ENCODE measurements at places on chromosomes 11 and 22.

GRCh38 chr11:73313652-73314051, 5.6 kb downstream of the ARHGEF17 start:
- no peak for DNase-seq

DNA sequence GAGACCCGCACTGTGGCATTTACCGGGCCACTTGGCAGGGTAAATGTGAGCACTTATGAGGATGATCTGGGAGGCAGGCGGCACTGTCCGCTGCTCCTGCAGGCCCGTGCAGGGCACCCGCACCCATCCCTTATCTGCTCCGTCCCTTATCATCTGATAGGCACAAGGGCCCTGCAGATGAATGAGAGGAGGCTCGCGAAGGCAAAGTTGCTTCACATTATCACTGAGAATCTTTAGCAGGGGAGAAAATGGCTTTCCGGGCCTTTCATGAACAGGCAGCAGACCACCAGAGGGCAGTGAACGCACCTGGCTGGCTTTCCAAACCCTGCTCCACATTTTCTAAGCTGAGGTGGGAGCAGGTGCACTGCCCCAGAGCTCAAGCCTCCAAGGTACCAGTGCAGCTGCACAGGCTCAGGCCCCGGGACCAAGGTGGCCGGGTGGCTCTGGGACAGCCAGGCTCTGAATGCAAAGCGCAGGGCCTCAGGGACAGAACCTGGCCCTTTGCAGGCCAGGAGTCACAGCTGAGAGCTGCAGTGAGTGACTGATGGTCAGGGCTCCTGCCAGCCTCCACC, 165.6 kb downstream of the SHANK2 start:
- DNase-seq: peak; percentile 77

- DNase-seq: no peak
Measured at GRCh38 chr11:32752001-32752400, 42.5 kb downstream of the CCDC73 start.

GRCh38 chr11:109221190-109221589, 200.8 kb upstream of the C11orf87 start:
- no peak for DNase-seq

GRCh38 chr22:38952281-38952993, 5.0 kb upstream of the APOBEC3A start:
- DNase-seq: no peak

GRCh38 chr22:26547426-26547825, 35.2 kb upstream of the TFIP11 start:
- no peak for DNase-seq

- no peak for DNase-seq
Measured at GRCh38 chr11:87299041-87299481, 261.3 kb downstream of the TMEM135 start.

DNA sequence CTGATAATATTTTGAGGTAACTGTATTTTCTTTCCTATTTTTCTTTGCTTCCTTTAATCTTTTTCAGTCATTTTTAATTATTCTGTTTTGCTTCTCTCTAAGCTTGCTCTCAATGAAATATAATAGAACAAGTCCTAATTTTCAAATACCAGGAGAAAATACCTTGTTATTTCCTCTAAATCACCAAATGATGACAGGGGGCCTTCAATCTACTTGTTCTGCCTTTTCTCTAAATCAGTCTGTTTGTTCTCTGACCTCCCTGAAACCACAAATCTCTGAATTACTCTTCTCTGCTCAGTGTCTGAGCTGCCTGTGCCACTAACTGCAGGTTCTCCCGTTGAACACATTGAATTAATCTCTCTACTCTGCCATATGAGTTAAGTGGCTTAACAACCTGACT, 286.2 kb downstream of the C11orf87 start:
- no peak for DNase-seq

- no peak for DNase-seq
Measured at GRCh38 chr11:37124384-37124783, 526.3 kb upstream of the RAG2 start.

GRCh38 chr11:69818231-69818602, 999 bp downstream of the FGF3 start:
- DNase-seq: no peak

- DNase-seq: no peak
Measured at GRCh38 chr11:8533332-8533731, 60.7 kb downstream of the STK33 start.

GRCh38 chr11:88341522-88342251, 4.2 kb upstream of the CTSC start:
- DNase-seq: no peak

DNA sequence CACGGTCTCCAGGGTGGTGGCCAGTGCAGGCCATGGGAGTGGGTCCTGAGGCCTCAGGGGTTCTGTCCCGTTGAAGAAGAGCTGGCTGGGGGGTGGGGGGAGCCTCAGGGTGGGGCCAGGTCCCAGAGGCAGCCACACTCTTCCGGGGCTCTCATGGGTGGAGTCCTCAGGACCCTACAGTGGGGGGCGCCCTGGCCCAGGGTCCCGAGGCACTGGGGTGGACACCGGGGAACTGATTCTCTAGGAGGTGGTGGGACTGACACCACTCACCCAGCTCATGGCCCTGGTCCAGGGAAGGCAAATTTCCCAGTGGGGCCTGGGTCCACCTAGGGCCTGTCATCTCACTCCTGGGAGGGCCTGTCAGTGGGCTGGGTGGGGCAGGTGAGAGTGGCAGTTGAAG, 12.8 kb downstream of the GGT5 start:
- DNase-seq: no peak

DNA sequence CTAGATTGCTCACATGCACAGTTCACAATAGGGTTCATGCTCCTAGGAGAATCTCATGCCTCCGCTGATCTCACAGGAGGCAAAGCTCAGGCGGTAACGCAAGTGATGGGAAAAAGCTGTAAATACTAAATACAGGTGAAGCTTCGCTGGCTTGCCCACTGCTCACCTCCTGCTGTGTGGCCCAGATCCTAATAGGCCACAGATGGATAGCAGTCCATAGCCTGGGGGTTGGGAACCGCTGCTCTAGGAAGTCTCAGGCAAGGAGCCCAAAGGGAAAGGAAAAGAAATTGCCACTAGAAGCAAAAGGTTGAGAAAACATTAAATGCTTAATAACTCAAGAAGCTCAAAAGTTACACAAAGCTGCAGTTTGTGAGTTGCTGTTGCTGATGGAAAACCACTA, 3.2 kb upstream of the TRPC6 start:
- peak; percentile 7 for DNase-seq

DNA sequence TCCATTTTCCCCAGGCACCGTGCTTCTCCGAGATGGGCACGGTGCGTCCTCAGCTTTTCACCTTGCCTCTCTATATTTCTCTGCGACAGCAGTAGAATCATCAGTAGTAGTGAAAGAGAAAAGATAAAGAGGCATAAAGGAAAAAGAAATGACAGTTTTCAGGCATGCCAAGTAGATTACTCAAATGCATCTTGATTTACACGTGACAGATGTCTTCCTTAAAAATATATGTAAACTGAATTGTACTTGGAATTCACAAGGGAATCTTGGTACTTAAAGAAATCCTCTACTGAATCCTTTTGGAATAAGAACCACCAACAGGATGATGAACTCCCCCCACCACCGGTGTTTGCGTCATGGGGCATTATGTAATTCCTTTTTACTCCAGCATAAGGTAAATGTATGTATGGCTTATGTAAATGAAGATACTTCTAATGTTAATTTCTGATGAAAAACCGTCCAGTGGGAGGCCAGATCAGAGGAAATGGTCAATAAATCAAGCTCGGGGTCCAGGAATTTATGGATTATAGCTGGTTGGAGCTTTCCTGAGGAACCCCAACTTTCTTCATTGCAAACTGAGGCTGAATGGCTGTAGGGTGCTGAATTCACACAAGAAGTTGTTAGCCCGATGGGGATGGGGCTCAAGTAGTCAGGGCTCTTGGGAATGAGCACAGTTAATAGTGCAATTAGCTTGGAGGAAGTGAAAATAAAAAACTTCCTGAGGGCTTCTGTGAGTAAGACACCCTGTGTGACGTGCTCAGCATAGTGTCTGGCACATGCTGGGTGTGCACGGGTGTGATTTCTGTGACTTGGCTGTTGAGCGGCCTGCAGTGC, 630.4 kb downstream of the OPCML start:
- no peak for DNase-seq

GRCh38 chr22:23520863-23521440, 59.1 kb downstream of the IGLL1 start:
- DNase-seq: peak; percentile 73

DNA sequence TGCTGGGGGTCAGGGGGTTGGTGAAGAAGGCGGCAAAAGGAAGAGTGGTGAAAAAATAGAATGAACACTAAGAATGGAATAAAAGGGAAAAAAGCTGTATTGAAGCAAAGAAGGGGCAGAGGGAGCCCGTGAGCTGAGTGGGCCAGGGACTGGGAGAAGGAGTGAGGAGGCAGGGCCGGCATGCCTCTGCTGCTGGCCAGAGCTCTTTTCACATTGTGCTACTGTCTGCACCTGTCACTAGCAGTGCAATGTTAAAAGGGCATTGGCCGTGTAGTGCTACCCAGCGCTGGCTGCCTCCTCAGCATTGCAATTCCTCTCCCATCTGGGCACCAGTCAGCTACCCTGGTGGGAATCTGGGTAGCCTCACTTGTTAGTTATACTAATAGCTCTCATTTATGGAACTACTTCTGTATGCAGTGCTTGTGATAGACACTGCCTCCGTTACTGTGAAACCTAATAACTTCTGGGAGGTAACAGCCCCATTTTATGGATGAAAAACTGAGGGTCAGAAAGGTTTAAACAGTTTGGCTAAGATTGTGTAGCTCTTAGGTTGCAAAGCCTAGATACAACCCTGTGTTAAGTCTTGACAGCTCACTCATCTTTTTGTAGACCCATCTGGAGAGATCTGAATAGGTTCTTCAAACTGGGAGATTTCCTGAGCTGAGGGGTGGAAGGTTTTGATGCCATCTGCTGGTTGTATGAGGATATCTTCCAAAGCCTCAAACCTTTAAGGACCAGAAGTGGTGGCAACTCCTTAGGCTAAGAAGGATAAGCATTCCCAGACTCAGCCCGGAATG, 8.5 kb downstream of the YPEL4 start:
- DNase-seq: no peak

DNA sequence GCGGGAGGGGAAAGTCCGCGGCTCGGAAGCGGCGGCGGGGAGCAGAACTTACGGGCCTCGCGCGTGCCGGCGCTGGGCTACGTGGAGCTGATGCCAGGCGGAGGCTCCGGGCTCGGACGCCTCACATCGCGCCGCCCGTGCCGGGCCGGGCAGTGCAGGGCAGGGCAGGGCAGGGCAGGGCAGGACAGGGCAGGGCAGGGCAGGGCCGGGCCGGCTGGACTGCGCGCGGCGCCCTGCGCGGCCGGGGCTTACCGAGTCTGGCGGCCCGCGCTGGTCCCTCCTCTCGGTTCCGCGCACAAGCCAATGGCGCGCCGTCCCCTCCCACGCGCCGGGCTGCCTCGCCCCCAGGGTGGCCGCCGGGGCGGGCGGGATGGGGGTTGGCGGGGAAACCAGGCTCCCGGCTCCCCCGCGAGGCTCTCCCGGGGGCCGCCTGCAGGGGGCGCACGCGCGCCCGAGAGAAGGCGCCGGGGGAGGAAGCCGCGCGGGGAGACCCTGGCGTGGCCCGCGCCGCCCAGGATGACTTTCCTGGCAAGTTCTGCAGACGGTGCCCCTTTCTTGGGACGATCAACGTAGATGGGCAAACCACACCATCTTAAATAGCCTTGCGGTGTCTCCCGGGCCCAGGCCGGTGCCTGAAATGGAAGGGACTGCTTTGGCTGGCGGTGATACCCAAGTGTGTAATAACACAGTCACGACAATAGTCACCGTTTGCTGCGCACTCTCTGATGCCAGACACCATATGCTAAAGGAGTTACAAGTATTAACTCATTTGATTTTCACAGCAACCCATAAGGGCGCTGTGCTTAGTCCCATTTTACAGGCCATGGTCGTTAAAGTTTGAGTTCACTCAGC, at the start of gene TP53I11:
TSS of gene TP53I11 (minus strand) at position 259 of the 852 bp plus-strand sequence. CDS start 12,548 bp downstream, outside the sequence.
- peak; percentile 94 for DNase-seq

DNA sequence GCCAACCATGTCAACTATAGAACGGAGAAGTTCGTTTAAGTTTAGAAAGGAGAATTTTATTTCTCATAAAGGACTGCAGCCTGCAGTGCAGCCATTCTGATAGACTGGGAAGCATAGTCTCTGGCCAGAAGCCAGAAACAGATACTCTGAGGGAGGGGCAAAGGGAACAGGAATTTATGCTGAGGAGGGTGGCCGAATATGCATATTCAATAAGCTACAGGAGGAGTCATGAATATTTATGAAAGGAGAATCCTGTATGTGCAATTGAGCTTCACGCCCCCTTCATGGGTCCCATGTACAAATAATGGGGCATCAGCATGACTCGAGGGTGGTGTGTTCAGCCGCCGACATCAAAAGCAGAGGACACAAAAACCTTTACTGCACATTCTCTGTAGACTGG, 199.9 kb downstream of the CWF19L2 start:
- DNase-seq: no peak

- DNase-seq: no peak
Measured at GRCh38 chr11:69541501-69542313, 60.2 kb downstream of the LINC01488 start.

GRCh38 chr11:34988294-34989255, 72.2 kb downstream of the PDHX start:
- no peak for DNase-seq

DNA sequence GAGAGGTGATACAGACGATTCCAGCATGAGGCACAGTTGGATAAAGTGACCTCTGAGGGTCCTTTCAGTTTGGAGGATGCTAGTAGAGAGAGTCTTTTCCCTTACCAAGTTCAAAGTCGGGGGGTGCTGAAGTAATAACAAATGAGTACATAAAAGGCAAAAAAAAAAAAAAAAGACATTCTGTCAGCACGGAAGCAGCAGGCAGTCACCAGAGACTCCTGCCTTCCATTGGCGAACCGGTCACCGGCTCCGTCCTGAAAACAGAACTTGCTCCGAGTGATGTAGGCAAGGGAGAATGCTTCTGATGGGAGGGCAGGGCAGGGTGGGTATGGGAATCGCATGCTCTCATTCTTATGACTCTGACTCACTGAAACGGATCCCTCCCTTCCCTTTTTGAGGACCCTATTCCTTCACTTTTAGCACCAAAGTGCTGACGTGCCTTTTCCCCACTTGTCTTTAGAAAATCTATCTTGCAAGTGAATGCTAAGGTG, 65.9 kb downstream of the PRR5L start:
- DNase-seq: peak; percentile 71

DNA sequence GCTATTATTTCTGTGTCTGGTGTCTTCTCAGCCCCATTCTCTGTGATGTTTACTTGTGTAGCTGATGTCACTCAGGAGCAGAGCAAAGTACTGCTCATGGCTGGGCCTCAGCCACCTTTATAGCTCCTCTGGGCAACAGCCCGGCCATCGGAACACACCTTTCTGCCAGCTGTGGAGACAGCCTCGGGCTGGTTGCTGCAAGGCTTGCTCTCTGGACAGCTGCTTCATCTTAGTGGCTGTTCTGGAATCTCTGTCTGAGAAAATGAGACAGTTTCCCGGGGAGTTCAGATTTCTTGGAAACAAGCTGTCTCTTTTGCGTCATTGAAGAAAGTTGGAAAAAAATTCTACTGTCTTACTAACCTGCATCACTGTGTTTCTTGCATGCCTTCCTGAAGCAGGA, 20.0 kb downstream of the THY1 start:
- DNase-seq: no peak

GRCh38 chr11:131002145-131002544, 85.9 kb upstream of the SNX19 start:
- DNase-seq: no peak

- no peak for DNase-seq
Measured at GRCh38 chr11:77589181-77589520, 602 bp upstream of the AQP11 start.

All from kidney (tissue), 22 donors.